ENCODE measurements at places on chromosomes 6 and 20.

GRCh38 chr6:44701637-44702101 is 314.2 kb downstream of the CDC5L start:
- no peak for DNase-seq

DNA sequence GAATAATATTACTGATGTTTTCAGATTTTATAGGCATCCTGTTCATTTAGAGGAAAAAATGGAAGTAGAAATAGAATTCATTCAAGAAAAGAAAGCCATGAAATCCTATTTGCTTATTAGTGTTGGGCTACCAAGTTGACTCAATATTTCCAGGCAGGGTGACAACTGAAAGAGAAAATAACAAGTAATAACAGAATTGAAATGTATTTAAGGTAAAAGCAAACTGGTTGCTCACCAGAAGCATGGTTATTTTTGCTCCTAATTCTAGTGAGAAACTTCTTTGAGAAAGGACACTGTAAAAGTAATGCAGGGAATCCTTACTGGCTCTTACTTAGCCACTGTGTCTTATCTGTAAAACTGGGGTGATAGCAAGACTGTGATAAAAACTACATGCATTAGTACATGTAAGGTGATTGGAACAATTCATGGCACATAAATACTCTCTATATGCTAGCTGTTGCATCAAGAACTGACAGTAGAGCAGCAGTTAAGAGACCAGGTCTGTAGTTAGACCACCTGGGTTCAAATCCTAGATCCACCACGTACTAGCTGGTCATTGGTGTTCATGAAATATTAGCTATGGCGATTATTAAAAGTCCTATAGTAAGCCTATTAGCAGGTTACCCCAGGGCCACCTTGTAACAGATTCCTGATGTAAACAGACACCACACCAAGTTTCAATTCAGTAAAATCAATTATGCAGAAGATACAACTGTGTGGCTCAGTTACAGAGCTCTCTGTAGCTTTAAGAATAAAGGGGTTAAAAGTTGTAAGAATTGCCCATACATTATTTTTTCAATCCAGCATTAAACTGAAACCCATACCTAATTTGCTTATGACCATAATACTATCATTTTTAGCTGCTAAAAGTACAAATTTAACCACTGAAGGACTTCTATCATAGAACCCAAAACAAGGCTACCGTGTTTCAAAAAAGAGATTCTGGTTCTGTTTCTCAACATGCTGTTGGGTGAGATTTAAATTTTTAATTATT is 159.2 kb upstream of the COL21A1 start:
- DNase-seq: no peak

- DNase-seq: no peak
Measured at GRCh38 chr20:52572687-52573086, 381.1 kb upstream of the ZFP64 start.

DNA sequence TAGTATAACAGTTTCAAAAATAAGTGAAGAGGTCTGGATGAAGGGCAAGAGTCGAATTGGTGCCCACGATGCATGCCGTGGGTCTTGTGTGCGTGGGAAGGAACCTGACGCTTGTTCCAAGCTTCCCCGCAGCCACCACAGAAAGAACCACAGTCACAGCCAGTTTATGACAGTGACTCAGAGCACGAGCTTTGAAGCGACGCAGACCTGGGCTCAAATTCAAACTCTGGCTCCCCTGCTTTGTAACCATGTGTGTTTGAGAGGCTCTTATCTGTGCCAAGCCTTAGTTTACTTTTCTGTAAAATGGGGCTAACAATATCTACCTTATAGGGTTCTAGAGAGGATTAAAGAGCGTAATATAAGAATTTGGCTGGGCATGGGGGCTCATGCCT is 65.5 kb downstream of the SYNJ2 start:
- no peak for DNase-seq

- no peak for DNase-seq
Measured at GRCh38 chr6:159527351-159527750, 165.7 kb downstream of the SOD2 start.

DNA sequence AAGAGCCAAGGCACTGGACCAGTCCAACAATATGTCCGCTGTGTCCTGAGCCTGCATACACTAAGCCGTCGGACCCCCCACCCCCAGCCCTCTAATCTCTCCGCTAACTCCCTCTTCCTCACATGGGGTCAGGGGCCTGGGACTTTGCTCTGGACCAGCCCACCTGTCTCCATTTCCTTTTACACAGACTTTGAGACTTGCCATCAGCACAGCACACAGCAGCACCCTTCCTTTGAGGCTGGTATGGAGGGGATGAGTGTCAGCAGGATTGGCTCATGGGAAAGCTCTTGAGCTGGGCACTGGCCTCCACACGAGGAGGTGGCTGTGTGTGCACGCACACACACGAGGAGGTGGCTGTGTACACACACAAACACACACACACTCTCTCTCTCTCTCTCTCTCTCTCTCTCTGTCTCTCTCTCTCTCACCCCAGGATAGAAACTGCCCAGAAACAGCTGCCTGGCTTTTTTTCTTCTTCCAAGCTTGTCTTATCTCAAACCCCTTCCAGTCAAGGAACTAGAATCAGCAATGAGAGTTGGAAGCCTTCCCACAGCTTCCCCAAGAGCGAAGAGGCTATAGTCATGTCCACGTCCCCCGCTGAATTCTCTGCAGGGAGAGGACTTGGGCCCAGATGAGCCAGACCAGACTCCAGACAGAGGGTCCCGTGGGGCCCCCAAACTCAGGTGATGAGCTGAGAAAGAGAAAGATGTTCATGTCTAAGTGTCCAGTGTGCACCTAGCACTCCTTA is 18.6 kb downstream of the SLC9A8 start:
- no peak for DNase-seq

GRCh38 chr20:10192171-10192570 is 26.5 kb upstream of the SNAP25 start:
- DNase-seq: no peak

DNA sequence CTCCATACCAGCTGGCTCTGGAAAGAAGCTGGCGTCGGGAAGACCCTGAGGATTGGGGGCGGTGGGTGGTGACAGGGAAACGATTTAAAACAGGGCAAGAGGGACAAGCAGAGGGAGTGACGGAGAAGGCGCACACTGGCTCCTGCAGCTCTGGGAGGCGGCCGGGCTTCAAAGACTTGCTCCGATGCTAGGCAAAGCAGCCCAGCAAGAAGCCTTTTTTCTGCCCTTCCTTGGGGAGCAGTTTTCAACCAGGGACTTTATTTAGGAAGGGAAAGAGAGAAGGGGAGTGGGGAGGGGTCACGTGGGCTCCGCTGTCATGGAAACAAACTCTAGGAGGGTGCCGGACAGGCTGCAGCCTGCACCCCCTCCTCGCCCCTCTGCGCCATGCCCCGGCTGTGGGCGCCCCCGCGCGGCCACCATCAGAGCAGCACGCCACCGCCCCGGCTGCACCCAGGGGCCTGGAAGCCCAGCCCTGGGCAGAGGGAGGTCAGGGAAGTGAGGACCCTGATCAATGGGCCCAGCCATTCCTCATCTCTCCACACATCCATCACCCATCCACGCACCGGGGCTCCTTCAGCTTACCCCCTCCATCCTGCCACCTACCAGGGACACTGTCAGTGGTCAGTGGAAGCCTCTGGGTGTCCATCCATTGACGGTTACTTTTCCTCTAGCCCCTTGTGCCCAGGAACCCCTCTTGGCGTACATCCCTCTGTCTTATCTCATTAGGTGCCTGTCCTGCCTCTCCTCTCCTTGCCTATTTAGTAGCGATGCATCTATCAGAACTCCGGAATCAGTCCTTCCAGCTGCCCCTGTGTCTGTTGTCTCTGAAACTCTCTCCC is 66.6 kb upstream of the CCDC167 start:
- peak; percentile 85 for DNase-seq

DNA sequence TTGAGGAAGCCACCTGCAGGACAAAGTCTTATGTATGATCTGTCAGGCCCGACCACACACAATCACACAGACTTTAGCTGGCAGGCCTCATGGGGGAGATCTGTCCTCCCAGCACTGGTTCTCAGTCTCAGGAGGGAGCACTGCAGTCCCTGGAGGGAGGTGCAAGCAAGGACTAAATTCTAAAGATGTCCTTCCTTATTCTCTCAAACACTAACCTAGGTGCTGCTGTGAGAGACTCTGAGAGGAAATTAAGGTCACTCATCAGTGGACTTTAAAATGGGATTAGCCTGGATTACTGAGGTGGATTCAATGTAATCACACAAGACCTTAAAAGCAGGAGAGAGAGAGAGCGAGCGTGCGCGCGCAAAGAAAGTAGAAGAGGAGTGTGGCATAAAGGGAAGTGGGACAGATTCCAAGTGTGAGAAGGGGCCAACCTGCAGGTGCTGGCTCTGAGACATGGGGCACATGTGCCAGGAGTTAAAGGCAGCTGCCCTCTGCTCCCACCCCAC is 14.3 kb downstream of the GLO1 start:
- DNase-seq: no peak

- no peak for DNase-seq
Measured at GRCh38 chr6:36888654-36889481, 3.1 kb downstream of the C6orf89 start.

DNA sequence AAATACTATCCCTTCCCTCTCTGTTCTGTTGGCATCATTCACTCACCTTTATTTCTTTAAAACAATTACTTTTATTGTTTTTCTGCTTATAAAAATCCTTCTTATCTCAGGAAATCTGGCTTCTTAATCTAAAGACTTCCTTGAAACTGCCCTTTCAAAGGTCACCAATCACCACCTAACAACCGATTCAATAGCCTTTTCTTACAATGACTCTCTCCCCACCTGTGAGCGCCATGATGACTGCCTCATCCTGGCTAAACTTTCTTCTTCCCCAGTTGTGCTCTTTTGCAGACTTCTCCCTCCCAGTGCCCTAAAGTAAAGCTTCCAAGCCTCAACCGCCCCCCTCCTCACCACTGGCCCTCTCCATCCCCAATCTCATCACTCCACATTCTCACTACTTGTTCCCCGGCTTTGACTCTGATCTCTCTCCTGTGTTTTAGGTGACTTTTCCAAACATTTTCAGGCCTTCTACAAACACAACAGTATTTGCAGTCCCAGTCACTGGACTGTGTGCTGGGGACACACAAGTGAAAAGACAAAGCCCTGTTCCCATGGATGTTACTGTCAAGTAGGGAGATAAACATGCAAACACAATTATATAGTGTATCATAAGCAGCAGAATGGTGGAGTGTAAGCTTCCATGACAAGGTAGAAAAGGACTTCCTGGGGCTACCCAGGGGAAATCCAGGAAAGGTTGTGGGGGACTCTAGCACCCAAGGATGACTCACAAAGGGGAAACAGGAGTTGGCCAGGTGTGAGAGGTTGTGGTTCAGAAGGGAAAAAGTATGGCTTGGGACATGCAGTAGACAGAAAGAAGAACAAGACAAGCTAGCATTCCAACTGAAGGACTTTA is 12.8 kb downstream of the NHSL1 start:
- DNase-seq: no peak

DNA sequence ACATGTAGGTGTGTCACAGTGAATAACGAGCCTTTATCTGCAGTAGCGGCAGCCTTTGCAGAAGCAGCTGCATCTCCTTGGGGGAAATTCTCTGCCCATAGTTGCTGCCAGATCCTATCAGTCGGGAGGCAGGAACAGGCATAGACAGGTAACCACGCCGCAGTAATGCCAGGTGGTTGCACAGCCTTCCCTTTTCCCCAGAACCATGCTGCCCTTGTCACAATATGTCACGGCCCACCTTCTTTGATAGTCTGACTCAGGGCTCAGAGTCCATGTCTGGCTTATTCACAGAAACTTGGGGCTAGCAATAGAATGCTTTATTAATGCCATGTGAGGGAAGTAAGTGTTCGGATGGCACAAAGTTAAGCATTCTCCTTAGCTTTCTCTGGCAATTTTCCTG is 76.6 kb downstream of the F13A1 start:
- no peak for DNase-seq

- DNase-seq: no peak
Measured at GRCh38 chr6:111761212-111761611, 112.0 kb downstream of the FYN start.

DNA sequence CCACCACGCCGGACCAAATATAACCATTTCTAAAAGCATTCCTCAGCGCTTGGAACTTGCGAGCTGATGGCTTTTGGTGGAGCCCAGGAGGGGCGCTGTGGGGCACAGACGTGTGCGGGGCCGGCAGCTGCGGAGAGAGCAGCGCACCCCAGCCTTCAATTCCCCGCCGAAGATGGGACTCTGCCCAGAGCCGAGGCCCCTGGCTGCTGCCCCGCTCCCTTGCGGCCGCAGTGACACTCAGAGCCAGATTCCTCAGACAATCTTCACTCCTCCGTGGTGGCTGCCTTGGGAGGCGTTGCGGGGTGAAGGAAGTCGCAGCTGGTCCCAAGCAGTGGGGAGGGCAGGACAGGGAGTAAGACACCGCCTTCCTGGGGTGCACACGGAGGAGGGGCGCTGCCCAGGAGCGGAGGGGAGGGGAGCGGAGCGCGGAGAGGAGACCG is 87.7 kb downstream of the TMEM242 start:
- DNase-seq: peak; percentile 81

- DNase-seq: no peak
Measured at GRCh38 chr6:365835-366234, 25.7 kb upstream of the IRF4 start.

GRCh38 chr6:110999634-111000270 is 17.9 kb downstream of the RPF2 start:
- DNase-seq: no peak

DNA sequence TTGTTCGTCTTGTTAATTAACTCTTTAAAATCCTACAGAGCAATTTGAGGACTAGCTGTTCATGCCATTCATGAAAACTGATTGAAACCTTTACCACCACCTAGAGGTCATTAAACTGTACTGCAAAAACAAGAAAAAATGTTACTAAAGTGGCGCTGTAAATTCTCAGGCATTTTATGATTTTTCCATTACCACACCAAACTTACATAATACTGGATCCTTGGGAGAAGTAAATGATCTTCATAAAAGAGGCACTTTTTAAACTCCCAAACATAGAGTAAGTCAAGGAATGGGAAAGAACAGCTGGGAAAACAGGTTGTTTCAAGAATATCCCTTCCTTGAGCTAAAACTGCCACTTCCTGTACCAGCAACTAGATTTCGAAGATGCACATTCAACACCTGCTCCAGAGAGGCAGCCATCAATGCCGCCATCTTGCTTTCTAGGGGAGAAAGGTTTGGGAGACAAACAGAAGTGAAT is 54.3 kb downstream of the MYLIP start:
- DNase-seq: no peak

GRCh38 chr6:79635232-79635543 is 4.1 kb downstream of the SH3BGRL2 start:
- no peak for DNase-seq

GRCh38 chr20:11182720-11183119 is 508.9 kb upstream of the JAG1 start:
- DNase-seq: no peak

DNA sequence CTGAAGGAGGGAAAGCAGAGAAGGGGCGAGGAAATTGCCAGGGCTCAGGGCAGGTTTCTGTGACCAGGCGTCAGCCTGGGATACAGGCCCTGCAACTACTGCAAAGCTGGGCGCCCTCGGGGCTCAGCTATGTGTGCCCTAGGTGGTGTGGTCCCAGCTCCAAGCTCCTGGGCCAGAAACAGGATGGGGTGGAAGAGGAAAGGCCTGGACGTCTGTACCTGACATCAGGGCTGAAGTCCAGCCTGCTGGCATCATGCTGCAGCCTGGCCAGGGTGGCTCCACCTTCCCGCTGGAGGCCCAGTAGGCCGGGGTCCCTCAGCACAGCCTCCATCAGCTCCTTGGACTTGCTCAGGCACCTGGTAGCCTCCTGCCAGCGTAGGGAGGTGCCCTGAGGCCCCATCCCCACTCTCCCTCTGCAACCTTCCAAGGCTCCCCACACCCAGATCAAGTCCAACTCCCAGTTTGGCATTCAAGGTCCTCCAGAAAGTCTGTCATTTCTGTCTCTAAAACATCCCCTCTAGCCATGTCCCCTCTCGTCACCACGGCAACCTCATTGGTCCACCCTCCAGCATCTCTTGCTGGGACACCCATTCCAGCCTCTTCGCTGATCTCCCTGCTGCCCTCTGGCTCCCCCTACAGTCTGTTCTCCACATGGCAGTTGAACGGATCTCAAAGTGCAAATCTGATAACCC is 38.2 kb downstream of the KIAA1755 start:
- no peak for DNase-seq

All from right kidney (tissue), 9 donors.